CD4-positive, alpha-beta memory T cell (primary cell): ENCODE measurements at places on chromosomes 3 and 15.

DNA sequence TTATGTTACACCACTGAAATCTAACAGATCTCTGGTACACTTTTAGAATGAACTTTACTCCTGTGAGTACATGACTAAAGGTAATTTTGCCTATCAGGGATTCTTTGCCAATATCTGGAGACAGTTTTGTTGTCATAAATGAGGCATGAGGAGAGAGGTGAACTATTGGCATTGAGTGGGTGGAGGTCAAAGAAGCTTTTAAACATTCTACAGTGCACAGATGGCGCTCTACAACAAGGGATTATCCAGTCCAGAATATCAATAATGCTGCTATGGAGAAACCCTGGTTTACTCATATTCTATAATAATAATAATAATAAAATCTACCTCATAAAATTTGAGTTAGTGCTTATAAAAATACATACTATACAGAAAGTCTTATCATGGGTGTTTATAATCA is 702.3 kb downstream of the SI start:
- no peak for DNase-seq

DNA sequence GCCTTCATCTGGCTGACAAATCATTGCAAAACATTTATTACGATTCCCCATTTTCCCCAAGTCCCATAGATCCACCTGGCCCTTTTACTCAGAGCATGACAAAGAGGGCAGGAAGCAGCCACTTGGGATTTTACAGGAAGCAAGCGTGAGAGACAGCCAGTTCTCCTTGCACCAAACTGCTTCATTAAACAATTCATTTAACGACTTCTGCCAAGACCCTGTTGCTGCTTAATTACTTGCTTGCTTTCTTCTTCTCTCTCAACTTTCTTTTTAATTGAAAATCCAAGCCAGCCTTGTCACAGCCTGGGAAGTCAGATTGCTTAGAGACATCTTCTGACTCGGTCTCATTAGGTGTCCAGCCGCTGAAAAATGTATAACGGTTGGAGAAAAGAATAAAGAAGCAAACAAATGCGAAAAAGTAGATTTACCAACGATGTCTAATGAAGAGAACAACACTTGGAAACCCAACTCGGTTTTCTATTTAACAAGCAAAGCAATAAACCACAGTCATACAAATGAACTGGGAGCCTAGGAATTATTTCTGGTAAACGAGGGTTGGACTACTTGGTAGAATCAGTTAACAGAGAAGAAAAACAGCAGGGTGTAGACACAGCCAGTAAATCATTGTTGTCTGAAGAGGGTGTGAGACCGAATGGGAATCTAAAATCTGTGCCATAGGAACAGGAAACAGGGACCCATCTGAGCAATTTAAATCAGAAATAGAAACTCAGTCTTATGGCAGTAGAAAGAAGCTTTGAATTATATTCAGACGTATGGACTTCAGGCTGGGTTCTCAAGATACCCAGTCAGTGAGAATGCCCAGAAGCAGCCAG is 298.3 kb downstream of the LRRC3B start:
- DNase-seq, result no peak

- DNase-seq, result peak; percentile 13
These were observed 748 bp downstream of the MRPS25 start for GRCh38 chr3:15064299-15064834.

- no peak for DNase-seq
These were observed 16.7 kb downstream of the ZPLD1 start for GRCh38 chr3:102451543-102451942.

- no peak for DNase-seq
These were observed 50.8 kb downstream of the CCDC191 start for GRCh38 chr3:114005481-114005880.

DNA sequence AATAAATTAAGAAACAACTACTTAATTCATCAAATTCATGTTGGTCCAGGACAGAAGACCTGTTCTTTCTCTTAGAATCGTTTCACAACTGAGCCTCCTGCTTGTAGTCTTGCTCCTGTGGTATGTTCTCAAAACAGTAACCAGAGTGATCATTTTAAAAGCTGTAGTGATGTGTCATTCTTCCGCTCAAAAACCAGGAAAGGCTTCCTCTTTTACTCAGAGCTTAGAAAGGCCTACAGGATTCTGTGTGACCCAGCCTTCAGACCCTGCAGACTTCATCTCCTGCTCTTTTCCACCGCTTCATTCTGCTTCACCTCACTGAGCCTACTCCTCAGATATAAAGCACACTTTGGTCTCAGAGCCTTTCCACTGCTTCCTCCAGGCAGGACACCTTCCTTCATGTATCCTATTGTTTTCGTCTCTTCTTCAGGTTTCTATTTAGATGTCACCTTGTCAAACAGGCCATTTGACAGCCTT is 22.7 kb downstream of the ST6GAL1 start:
- no peak for DNase-seq

- no peak for DNase-seq
These were observed 14.4 kb downstream of the PAK6 start for GRCh38 chr15:40253167-40253790.

- no peak for DNase-seq
These were observed at the start of gene IGSF10 for GRCh38 chr3:151460774-151461450. Gene IGSF10 (minus strand): TSS chr3:151461061. CDS start chr3:151458709, 2,352 bp downstream.

DNA sequence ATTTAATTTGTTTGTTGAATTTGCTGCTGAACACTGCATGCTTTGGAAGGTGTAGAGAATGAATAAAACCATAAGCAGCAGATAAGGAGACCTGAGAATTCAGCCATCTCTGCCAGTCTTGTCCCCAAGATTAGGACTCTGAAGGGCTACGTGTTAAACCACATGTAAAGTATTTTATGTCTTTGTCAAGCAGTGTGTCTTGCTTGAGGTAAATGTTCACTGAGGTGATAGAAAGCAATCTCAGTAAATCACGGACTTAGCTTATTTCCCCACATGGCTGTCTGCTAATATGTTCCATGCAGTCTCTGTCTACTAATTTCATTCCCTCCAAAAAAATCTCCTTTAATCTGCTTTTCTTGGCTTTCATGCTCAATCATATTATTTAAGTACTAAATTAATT is 467.1 kb downstream of the RAP2B start:
- no peak for DNase-seq

- DNase-seq, result peak; percentile 53
These were observed 474 bp downstream of the ATP2C1 start for GRCh38 chr3:130894130-130894985.

DNA sequence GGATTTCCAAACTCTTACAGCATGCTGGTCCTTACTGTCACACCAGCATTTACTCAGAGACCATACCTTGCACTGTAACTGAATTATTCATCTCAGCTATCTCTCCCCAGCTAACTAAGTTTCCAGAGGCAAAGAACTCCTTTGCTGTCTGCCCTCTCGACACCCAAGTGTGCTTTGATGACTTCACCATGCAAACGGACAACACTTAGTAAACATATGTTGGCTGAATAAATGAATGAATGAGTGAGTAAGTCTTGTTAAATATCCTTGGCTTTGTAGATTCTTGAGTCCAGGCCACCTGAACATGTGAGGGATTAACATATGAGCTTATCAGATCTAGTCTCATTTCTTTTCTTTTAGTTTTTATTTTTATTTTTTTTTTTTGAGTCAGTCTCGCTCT is 138.2 kb downstream of the PLD1 start:
- no peak for DNase-seq

- DNase-seq, result no peak
These were observed 35.8 kb upstream of the THSD4 start for GRCh38 chr15:71079208-71080044.

GRCh38 chr15:88023914-88024313 is 232.6 kb downstream of the NTRK3 start:
- no peak for DNase-seq

DNA sequence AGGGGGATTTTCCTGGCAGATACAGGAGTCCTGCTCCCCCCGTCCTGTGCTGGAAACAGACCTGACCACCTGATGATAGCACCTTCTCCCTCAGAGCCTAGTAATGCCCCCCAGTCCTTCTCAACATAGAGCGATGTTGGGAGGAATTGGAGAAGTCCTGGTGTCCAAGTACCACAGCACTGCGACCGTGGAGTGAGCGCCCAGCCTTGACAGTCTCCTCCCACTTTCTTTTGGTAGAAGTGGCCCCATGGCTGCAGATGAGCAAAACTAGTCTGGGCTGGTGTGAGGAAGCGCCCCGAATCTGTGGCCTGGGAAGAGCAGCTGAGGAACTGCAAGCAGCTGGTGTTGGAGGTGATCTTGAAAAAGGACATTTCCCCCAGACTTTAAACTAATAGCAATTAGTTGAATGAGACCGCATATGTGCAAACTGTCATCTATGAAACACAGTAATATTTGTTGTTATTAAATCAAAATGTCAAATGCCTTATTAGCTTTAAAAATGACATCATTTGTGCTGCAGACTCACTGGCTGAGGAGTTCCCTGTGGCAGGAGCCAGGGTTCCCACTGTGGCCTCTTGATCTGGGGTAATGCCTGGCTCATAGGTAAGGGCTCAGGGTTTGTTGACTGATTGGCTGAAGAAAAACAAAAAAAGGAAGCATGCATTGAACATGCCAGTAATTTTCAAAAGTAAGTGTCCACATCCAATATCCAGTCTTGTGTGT is 121.8 kb downstream of the CACNA2D3 start:
- no peak for DNase-seq

DNA sequence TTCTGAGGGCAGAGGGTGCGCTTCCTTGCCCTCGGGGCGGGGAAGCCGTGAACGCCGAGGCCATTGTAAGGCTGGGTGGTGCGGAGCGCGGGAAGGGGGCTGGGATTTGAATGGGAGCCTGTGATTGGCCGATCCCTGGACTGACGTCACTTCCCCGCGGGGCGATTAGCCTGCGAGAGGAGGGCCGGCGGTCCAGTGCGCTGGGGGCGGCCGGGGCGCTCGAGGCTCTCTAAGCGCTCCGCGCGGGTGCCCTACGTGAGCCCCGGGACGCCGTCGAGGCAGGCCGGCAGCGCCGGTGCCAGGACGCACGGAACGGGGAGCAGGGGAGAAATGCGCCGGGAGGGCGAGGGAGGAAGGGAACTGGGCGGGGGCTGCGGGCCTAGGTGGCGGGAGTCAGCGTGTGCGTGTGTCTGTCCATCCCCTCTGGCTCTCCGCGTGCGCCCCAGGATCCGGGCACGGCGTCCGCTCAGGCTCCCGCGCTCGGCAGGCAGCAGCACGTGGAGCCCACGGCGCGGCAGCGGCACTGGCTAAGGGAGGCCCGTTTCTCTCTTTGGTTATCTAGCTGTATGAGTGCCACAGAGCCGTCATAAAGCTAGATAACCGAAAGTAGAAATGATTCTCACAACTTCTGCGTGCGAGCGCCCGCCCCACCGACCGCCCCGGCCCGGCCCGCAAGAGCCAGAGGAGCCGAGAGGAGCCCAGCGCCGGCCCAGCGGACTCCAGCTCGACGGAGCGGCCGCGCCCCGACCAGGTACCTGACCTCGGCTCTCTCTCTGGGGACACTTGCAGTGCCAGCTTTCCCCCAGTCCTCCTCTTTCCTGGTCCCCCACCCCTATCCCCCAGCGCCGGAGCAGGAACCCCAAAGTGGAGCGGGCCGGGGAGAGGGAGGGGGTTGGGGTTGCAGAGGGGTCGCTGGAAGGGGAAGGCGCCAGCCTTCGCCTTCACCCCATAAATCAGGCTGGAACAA is 33.1 kb upstream of the POLG start:
- DNase-seq, result no peak

DNA sequence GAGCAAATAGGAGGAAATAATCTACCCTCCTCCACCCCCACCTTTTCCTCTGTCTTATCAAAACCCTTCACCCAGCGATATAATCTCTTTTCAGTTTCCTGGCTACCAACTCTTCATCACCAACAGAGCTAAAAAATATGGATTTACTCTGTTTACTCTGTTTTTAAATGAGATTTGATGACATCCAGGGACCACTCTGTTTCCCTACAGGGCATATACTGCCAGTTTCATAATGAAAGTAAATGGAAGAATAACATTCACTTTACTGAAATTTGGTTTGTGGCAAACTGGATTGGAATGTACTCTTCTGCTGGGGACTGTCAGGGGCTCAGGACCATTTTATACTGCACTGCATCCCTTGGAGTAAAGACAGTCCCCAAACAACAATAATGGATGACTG is 80.1 kb upstream of the PTX3 start:
- DNase-seq, result no peak

GRCh38 chr15:68787609-68788263 is 33.0 kb downstream of the ANP32A start:
- no peak for DNase-seq

DNA sequence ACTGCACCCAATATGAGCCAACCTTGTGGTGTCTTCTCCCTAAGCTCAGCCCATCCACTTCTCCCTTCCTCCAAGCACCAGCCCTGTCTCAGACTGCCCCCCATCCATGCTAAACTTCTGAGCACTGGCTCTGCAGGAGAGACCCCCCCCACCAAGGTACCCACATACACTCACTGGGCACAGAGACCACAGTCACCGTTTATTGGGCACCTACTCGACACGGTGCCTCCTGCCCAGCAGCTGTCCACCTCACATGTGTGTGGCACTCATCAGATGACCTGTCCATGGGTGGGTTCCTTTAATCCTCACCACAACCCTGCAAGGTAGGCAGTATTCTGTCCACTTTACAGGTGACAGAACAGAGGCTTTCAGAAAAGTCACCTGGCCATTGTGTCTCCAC is 22.3 kb upstream of the SFMBT1 start:
- DNase-seq, result no peak

- DNase-seq, result no peak
These were observed 462.2 kb upstream of the CFAP20DC start for GRCh38 chr3:59512066-59512465.

DNA sequence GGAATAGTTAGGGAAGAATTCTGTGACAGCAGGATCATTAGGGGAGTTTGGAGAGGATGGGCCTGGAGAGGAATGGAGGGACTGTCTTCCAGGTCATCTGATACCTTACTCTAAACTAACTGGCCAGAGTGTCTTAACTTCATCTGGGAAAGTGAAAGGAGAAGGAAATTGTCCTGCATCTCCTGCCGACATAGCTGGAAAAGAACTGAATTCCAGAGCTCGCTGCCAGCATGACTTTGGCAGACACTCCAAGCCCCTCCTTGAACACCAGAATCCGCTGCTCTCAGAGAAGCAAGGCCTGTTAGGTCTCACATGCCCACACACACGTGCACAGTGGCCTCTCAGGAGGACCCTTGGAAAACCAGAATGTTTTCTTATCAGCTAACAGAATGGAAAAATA is 10.5 kb downstream of the ABI3BP start:
- no peak for DNase-seq

DNA sequence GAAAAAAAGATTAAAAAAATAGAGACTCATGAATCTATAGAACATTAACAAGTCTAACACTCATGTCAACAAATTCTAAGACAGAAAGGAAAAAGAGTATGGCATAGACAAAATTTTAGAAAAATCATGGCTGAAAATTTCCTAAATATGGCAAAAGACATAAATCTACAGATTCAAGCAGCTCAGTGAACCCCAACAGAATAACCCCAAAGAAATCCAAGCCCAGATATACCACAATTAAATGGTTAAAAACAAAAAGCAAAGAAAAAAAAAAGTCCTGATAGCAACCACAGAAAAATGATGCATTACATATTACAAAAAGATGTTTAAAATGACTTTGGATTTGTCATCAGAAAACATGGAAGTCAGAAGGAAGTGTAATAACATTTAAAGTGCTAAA is 75.6 kb downstream of the AQR start:
- no peak for DNase-seq

DNA sequence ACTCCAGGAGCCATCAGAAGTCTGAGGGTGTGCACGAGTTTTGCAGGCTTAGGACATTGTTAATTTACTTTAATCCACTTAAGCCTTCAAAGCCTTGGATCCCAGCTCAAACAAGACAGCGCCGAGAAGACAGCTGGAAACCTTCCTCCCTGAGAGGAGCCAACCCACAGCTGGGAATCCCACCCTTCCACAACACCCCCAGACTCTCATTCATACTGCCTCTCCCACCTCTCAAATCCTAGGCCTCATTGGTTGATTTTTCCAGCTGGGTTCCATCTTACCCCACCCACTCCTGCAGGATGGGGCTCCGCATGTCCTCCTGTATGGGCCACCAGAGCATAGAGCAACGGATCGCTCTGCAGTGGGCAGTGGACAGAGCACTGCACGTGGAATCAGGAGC is 80.4 kb downstream of the SEMA5B start:
- no peak for DNase-seq
